DMS79 (cell line): ENCODE measurements at places on chromosomes 5 and 9.

GRCh38 chr9:133607381-133607780 lies 1.8 kb downstream of the FAM163B start:
- DNase-seq = no peak

- no peak for DNase-seq
Measured at GRCh38 chr9:4082948-4083347, 216.9 kb downstream of the GLIS3 start.

DNA sequence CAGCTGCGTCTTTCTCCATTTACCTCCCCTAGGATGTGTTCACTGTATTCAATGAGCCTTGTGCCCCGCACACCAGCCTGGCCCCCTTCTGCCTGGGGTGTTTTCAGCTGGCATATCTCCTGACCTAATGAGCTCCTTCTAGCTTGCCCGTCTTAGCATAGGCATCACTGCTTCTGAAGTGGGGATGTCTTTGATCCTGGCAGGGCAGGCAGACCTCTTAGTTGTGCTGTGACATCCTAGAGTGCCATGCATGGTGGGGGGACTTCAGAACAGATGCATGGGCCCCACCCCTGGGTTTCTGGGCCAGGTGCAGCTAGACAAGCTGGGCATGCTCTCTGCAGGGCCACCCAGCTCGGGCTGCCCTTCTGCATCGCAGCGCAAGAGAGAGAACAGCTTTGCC lies 172.7 kb downstream of the GADD45G start:
- no peak for DNase-seq

GRCh38 chr5:128062172-128062746 lies 21.3 kb upstream of the SLC12A2 start:
- DNase-seq = no peak

DNA sequence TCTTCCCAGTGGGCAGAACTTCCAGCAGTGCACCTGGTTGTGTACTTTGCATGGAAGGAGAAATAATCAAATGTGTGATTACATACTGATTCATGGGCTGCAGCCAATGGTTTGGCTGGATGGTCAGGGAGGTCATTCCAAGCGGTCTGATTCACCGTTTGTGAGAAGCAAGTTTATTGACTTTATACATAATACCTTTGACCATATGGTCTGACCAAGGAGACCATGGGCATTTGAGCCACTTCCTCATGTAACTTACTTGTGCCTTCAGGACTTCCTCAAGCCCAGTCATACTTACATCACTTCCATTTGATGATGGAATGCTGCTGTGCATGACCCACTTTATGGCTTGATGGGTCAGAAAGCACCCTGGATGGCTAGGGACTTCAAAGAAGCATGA lies 41.1 kb downstream of the DAP start:
- DNase-seq = no peak

DNA sequence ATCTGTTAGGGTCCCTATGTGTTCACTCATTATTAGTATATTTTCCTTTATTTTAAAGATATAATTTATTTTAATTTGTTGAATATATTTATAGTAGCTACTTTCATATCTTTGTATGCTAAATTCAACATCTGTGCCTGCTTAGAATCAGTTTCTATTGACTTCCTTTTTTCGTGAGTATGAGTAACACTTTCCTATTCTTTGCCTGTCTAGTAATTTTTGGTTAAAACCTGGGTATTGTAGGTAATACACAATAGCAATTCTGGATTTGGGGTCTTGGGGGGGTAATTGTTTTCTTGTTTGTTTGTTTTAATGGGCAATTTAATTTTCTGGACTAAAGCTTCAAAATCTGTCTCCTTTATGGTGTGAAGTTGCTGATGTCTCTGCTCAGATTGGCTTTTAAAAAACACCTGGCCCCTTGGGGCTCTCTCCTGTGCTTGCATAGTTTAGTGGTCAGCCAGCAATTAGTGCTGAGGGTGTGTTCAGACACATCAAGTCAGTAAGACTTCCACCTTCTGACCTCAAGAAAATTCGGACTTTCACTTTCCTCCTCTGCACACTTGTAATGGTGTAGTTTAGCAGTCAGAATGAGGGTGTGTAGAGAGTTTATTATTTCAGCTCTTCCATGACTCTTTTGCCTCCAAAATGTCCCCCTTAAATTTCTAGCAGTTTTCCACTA lies 124.4 kb upstream of the MAP1B start:
- no peak for DNase-seq

DNA sequence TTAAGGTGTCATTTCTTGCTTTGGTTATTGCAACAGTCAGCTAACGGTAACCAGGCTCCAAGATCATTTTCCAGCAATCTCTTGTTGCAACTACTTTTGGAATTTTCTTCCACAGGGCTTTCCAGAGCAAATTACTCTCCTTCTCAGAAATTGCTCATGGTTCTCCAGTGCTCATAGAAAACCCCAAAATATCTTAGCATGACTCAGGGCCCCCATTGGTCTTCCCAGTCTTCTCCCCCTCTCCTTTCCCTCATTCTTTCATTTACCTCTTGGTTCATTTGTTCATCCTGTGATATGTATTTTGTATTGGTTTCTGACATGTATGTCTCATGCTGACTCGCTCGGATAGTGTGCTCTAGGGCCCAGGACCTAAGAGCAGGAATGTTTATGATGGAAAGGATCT lies 35.6 kb downstream of the WWC1 start:
- DNase-seq = no peak

GRCh38 chr5:180809403-180810209 lies 7.0 kb upstream of the MGAT1 start:
- DNase-seq = peak; percentile 13

GRCh38 chr9:135146241-135146640 lies 58.8 kb downstream of the OLFM1 start:
- no peak for DNase-seq

DNA sequence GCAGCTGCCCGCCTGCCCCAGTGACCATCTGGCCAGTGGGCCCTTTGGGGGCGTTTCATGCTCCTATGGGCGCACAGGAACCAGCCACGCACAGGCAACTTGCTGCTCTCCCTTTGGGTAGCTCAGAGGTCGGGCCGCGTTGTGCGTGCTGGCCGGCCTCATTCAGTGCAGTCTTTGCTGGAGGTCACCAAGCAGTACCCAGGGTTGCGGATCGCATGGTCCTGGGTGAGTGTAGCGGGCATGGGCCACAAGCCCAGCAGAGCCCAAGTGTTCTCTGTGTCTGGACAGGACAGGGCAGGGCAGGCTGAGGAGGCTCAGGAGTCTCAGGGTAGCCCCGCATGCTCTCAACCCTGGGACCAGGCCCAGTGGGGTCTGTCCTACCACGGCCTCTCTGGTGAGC lies 9.9 kb upstream of the MRNIP start:
- DNase-seq = no peak

- no peak for DNase-seq
Measured at GRCh38 chr5:156686380-156686779, 163.7 kb upstream of the PPP1R2B start.

DNA sequence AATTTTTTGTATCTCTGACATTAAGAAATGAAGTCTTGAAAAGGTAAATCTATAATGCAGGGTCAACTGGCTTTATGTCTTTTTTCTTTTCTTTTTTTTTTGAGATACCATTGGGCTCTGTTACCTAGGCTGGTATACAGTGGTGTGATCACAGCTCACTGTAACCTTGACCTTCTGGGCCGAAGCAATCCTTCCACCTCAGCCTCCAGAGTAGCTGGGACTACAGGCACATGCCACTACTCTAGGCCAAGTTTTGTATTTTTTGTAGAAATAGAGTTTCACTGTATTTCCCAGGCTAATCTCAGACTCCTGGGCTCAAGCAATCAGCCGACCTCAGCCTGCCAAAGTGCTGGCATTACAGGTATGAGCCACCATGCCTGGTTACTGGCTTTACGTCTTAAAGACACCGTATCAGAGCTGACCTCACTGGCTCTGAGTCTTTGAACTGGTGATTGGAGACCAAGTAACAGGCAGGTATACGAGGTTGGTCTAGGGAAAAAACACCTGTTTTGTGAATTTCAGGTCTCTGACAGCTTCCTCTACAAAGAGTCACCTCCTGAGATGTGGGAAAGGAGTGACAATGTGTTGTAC lies 70.4 kb upstream of the GPBP1 start:
- DNase-seq = no peak

GRCh38 chr5:39767916-39768315 lies 343.1 kb upstream of the DAB2 start:
- no peak for DNase-seq

DNA sequence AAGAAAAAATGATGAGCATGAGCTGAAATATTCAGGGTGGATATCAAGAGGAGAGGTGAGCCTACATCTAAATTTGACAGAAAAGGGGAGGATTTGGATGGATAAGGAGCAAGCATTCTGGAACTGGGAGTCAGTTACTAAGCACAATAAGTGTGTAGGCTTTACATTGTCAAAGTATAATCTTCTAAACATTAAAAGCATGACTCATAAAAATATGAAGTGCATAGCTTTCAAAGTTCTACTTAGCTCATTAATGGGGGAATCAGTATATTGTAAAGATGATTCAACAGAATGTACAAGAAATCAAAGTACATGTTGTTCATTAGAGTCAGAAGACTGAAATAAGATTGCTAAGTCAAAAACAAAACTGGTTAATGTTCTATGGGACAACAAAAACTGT lies 248.0 kb upstream of the GAS1 start:
- no peak for DNase-seq

- DNase-seq = no peak
Measured at GRCh38 chr5:140190872-140191218, 15.9 kb downstream of the CYSTM1 start.

GRCh38 chr5:12902611-12903010 lies 998.4 kb upstream of the CTNND2 start:
- DNase-seq = no peak

DNA sequence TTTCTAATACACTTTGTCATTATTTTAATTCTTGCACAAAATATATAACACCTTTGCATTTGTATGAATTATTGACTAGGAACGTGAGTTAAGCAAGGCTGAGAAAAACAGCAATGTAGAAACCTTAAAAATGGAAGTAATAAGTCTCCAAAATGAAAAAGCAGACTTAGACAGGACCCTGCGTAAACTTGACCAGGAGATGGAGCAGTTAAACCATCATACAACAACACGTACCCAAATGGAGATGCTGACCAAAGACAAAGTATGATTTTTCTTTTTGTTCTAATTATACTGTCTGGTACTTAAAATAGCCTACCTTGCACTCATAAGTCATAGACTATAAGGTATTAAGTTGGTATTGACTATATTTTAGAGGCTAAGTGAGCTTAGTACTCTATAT lies 34.4 kb downstream of the RAD50 start:
- DNase-seq = no peak

GRCh38 chr5:171080186-171080938 lies 218.5 kb downstream of the RANBP17 start:
- no peak for DNase-seq

- DNase-seq = no peak
Measured at GRCh38 chr9:121217609-121218292, 16.1 kb upstream of the RAB14 start.

DNA sequence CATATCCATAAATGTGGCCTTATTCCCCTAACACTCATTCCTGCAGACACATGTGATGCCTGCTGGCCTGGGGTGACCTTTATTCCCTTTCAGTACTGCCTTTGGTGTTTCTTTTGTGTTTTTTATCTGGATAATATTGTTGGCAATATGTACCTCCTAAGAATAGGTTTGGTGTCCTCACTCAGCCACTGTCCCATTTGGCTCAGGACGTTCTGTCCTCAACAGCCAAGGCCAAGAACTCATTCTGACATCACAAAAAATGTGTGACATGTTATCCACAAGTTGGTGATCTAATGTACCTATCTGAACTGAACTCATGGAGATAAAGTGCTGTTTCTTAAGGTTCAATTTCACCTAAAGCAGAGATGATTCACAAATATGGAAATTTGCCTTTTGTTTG lies 142.9 kb upstream of the GRAMD2B start:
- DNase-seq = no peak
